Dermis microvascular lymphatic vessel endothelial cell (primary cell): ENCODE measurements at places on chromosomes 5 and 9.
A peak's percentile ranks its signal among the peaks of the same experiment; 100 is the strongest.

- DNase-seq: no peak
Measured at GRCh38 chr5:36270175-36270574, 28.4 kb upstream of the NADK2 start.

- DNase-seq: no peak
Measured at GRCh38 chr5:57703721-57704120, 221.1 kb upstream of the ACTBL2 start.

GRCh38 chr5:96590796-96591195 is 71.4 kb upstream of the CAST start:
- no peak for DNase-seq

GRCh38 chr5:149853331-149853648 is 91.3 kb downstream of the PDE6A start:
- no peak for DNase-seq

GRCh38 chr5:68834491-68834981 is 259.3 kb upstream of the SLC30A5 start:
- DNase-seq: no peak

- DNase-seq: no peak
Measured at GRCh38 chr5:170226661-170227060, 6.1 kb upstream of the C5orf58 start.

- no peak for DNase-seq
Measured at GRCh38 chr5:170142196-170142595, 36.5 kb downstream of the FOXI1 start.

- DNase-seq: peak; percentile 20
Measured at GRCh38 chr5:83848941-83849340, 128.3 kb upstream of the HAPLN1 start.

GRCh38 chr9:883011-883410 is 41.5 kb downstream of the DMRT1 start:
- DNase-seq: no peak

DNA sequence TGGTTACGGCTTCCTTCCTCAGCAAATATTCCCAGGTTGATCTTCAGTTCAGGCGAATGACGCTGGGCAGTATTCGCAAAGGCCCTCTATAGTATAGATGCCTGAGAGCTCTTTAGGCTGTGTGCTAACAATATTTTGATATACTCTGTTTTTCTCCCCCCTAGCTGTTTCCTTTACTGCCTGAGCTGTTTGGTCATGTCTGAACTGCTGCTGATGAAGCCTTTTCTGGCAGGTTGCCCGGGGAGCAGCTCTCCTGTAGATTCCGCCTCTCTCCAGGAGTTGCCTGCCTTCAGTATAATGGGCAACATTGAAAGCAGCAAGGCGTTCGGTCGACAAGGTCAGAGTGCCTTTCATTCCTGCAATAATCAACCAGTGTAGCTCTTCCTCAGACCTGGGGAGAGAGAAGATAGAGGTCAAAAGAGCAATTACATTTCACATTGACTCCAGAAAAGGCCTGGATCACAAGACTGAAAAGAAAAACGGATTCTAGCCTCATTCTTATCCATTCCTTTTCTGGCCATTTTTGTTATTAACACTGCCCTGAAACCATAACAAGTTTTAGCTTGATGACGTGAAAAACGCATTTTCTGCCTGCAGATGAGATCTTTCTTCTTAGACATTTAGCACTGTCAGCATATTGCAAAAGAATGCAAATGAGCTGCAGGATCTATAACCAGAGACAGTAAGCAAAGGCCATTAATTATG is 60.1 kb upstream of the ZNF608 start:
- DNase-seq: peak; percentile 96

GRCh38 chr5:68012831-68013230 is 202.7 kb upstream of the PIK3R1 start:
- DNase-seq: no peak

DNA sequence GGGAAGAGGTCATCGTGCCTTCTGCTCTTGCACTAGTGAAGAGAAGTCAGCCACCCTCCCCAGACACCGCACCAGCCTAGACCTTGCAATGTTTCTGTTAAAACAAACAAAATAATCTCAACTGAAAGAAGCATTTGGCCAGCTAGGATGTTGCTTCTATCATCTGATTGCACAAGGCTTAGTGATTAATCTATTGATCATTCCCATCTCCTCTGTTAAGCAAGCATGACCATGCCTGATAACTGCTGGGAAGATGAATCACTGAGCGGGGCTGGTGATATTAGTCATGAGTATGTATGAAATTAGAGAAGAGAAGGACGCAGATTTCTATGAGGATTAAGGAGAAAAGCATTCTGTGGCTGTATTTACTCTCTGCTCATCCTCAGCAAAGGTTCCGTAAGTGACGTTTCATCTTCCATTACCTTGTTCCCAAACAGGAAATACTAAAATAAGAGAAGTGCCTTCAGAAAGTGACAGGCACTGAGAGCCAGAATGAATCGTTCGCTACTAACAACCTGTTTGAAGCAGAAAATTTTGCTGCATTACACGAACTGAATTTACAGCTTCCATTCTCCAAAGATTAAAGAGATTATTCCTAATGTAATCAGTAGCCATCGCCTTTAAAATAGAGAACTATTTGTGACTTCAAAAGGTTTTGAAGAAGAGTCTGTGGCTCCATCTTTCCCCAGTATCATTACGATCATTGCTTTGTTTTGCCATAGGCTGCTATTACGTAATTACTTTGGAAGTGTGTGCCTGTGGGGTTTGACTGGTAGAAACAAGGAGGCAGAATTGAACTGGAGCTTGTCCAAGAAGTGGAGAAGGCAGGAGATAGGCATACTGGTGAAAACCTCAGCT is 219.1 kb downstream of the MED10 start:
- no peak for DNase-seq

DNA sequence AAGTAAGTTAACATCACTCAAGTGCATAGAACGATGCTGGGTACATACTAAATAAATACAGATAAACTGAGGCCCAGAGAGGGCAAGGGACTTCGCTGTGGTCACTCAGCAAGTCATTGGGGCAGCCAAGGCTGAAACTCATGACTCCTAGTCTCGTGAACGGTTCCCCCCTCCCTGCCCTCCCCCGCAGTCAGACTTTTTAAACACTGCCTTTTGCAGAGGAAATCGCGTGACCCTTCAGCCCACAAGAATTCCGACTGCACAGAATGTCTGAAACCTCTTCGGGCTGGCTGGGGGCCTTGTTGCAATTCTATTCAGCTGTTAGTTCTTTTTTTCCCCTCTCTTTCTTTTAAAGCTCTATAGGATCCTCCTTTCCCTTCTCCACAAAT is 28.1 kb downstream of the NEK6 start:
- DNase-seq: peak; percentile 96

DNA sequence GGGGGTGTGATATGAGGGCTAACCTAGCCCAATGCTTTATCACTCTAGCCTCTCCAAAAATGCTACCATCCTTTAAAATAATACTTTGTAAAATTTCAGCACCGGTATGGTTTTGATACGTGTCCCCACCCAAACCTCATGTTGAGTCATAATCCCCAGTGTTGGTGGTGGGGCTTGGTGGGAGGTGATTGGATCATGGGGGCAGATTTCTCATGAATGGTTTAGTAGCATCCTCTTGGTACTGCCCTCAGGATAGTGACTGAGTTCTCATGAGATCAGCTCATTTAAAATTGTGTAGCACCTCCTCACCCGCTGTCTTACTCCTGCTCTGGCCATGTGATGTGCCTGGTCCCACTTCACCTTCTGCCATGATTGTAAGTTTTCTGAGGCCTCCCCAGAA is 35.0 kb upstream of the ANKH start:
- no peak for DNase-seq

DNA sequence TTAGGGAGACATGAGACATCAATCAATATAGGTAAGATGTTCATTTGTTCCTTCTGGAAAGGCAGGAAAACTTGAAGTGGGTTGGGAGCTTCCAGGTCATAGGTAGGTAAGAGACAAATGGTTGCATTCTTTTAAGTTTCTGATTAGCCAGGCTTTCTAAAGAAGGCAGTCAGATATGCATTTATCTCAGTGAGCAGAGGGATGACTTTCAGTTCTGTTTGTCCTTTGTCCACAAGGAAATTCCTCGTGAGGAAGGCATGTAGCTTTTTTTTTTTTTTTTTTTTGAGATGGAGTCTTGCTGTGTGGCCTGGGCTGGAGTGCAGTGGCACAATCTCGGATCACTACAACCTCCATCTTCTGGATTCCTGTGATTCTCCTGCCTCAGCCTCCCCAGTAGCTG is 155.3 kb upstream of the ABCA1 start:
- DNase-seq: no peak

- DNase-seq: no peak
Measured at GRCh38 chr5:106423109-106423897, 1247.4 kb downstream of the EFNA5 start.

DNA sequence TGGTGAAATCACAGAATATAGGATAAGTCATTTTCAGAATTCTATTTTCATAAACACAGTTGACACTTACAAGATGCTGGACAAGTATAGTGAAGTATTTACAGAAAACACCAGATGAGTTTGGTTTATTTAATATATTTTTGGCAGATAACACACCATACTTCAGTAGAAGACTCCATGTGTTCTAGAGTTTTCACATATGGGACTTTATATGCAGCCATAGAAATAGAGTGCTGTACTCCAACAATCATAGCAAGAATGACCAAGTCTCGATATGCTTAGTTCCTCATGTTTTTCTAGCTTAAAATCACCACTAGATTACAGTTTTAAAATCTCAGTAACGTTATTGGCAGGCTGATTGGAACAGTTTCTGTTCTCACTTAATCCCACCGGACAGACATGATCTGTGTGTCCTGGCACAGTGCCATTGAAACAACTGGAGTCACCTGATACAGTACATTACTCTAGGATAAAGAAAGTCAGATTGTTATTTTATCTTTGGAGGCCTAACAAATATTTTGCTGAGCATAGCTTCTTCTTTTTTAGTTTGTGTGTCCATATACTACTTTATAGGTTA is 45.8 kb upstream of the ERBIN start:
- DNase-seq: peak; percentile 87

GRCh38 chr9:109253637-109254284 is 67.1 kb downstream of the EPB41L4B start:
- no peak for DNase-seq

GRCh38 chr9:2053883-2054845 is 39.0 kb downstream of the SMARCA2 start:
- peak; percentile 16 for DNase-seq

GRCh38 chr9:84699984-84700383 is 30.5 kb downstream of the NTRK2 start:
- no peak for DNase-seq

DNA sequence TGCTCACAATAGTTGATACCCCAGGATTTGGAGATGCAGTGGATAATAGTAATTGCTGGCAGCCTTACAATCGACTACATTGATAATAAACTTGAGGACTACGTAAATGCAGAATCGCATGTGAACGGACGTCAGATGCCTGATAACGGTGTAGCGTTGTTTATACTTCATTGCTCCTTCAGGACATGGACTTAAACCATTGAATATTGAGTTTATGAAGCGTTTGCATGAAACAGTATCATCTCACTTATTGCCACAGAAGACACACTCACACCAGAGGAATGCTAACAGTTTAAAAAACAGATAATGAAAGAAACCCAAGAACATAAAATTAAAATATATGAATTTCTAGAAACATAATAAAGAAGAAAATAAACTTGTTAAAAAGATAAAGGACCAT is 101.6 kb downstream of the GABBR2 start:
- no peak for DNase-seq

- DNase-seq: no peak
Measured at GRCh38 chr9:128253140-128253990, 22.4 kb downstream of the GOLGA2 start.

DNA sequence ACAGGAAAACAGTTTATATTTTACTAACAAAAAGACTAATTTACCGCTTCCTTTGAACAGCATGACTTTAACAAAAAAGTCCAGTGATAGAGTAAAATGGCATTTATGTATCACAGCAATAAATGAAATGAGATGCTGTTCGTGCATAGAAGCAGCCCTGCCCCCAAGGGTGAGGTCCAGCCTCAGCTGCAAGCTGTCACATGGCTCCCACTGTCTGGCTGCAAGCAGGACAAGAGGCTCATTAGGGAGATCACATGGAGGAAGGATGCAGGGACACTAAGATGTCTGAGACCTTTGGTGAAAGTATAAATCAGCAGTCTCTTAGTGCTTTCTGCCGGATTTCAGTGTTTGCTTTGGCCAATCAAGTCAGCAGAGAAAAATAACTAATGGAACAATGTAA is 23.0 kb downstream of the GDNF start:
- DNase-seq: no peak
